ENCODE measurements at places on chromosomes 11 and 22. TPM values are rescaled to one million over a fixed set of nuclear protein-coding genes. Genes with fewer than 3 reads are reported as not detected.

The NRGN gene
- 1.6 TPM for total RNA-seq

The CFAP300 gene
- total RNA-seq, result 4.7 TPM

The ROM1 gene
- total RNA-seq, result 3.0 TPM

GRCh38 chr11:129861702-129862522 is 33.5 kb downstream of the NFRKB start:
- peak; percentile 92 for DNase-seq

DNA sequence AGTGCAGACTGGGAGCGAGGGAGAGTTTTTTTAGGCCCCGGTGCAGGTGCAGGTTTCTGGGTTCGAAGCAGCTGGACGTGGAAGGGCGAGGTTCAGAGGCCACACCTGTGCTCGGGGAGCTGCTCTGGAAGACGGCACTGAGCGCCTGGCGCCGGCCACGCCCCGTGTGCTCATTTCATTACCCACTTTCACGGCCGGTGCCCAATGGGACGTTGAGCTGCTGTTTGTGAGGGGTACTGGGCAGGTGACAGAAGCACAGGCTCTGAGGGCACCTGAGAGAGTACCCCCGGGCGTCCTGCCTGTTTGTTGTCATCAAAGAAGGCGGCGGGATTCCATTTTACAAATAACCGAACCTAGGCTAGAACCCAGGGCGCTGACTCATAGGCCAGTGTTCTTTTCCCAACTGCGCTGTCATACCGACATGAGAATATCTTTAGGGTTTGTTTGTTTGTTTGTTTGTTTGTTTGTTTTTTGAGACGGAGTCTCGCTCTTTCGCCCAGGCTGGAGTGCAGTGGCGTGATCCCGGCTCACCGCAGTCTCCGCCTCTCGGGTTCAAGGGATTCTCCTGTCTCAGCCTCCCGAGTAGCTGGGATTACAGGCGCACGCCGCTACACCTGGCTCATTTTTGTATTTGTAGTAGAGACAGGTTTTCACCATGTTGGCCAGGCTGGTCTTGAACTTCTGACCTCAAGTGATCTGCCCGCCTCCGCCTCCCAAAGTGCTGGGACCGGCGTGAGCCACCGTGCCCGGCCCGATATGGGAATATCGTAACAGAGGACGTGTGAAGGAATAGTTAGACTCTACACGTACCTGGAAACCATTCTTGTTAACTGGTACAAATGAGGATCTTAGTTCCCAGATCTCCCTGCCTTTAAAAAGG is 16.6 kb upstream of the SPTBN2 start:
- DNase-seq, result no peak

- no peak for DNase-seq
Measured at GRCh38 chr22:31584804-31585160, 77.2 kb downstream of the PISD start.

- DNase-seq, result peak; percentile 70
Measured at GRCh38 chr11:29019960-29020683, 911.9 kb downstream of the METTL15 start.

- DNase-seq, result peak; percentile 5
Measured at GRCh38 chr11:118206391-118207031, 18.3 kb downstream of the JAML start.

GRCh38 chr22:24688256-24688655 is 85.3 kb downstream of the GGT1 start:
- DNase-seq, result no peak
